Pancreas (tissue), 10 donors: ENCODE measurements at places on chromosomes 12 and 14.

- DNase-seq: no peak
These were observed 7.8 kb upstream of the ABCC9 start for GRCh38 chr12:21949036-21949435.

- DNase-seq: no peak
These were observed 172.1 kb downstream of the GXYLT1 start for GRCh38 chr12:41972598-41972997.

DNA sequence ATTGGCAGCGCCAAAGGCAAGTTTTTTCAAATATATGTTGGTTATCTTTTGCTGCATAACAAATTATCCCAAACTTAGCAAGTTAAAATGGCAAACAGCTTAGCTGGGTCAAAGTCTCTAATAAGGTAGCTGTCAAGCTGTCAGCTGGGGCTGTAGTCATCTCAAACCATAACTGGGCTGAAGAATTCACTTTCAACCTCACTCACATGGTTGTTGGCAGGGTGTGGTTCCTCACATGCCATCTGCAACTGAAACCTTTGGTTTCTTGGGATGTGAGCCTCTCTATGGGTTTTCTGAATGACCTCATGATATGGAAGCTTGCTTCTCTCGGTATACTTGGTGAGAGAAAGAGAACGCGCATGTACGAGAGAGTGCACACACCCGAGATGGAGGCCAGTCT lies 125.4 kb downstream of the LRIG3 start:
- no peak for DNase-seq

DNA sequence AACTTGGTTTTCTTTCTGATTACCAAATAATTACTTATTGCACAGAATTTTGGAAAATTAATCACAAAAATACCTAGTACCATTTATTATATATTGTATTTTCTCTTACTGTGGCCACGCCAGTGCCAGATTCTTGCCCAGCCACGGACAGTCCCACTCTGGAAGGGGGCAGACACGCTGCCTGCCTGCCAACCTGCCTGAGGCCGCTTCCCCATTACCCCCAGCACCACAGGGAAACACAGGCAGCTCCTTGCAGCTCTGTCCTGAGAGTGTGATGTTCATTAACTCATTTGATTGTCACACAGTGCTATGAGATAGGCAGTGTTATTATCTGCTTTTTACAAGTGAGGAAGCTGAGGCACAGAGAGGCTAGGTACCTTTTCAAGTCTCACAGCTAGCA lies 46.8 kb downstream of the CACNA1C start:
- no peak for DNase-seq

DNA sequence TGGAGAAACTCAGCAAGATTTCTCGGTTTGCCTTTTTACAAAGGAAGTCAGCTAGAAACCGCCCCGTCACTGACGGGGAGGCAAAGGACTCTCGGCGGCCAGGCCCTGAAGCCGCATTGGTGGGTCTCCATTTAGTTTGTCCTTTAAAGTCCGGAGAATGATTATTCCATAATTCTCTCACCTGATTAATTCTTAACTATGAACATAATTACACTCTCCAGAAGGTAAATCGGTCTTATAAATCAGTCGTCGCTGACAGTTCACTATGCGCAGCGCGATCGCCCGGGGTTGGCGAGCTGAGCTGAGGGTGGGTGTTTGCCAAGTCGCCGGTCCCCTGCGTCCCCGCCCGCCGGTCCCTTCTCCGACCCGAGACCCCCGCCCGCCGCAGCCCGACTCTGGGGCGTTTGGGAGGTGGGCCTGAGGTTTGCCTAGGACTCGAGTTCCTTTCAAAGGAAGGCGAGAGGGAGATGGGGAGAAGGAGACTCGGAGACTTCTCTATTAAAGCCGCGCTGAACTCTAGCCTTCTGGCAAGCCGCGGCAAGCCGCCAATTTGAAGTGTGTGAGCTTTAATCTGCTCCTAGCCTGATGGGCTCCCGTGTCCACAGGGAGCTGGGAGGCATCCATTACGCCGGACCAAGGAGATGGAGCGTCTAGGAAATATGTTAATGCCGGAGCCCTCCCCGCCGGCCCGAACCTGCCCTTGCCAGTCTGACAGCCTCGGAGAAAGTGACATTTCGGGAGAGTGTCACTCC lies 392.9 kb downstream of the NOVA1 start:
- DNase-seq: peak; percentile 23
